Astrocyte (in vitro differentiated cells and primary cell): ENCODE measurements at places on chromosomes 3 and 15.

DNA sequence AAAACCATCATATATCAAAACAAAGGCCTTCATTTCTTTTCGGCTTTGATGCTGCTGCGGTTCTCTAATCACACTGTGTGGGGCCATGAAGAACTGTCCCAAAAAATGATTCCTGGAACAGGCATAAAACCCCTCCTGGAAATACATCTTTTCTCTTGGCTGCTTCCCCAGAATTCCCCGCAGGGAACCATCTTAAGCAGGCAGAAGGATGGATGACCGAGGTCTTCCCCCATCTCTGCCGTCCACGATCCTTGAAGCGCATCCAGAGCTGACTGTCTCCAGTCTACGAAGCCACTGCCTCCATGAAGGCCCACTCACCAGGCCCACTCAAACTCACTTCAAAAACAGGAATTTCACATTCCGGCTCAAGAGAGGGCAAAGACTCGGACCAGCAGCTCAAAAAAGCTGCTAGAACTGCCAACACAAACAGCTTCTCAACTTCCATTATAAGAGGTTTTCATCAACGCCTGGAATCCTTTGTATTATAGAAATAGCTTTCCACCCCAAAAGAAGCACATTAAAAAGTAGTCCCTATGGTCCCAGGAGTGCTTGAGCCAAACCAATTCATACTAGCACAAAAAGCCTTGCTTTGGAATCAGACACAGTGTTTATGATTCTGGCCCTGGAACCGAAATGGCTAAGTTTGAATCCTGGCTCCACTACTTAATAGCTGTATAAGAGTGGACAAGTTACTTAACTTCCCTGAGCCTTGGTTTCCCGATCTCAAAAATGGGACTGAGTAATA, 487.5 kb upstream of the WNT5A start:
- no peak for DNase-seq

GRCh38 chr3:4401441-4401840, 65.6 kb downstream of the SUMF1 start:
- no peak for DNase-seq

DNA sequence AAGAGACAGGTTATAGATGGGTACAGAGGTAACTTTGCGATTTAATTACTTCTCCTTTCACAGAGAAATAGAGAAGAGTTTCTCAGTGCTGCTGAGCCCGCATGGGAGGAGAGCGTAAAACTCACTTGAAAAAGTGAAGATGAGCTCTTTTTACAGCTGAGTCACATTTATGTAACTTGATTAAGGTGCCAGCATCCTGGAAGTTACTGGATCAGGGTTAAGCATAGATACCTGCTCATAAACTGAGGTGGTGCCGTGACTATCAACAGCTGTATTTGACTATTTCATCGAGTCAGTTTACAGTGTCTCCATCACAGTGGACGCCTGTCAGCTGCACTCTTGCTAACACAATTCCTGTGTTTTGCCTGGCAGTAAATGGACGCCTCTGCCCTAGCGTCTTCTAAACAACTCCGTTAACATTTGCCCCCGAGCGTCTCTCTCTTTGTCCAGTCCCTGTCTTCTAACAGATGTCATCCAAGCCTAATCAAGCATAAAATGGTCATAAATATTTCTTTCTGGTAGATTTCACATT, 414.6 kb downstream of the FOXP1 start:
- peak; percentile 18 for DNase-seq

DNA sequence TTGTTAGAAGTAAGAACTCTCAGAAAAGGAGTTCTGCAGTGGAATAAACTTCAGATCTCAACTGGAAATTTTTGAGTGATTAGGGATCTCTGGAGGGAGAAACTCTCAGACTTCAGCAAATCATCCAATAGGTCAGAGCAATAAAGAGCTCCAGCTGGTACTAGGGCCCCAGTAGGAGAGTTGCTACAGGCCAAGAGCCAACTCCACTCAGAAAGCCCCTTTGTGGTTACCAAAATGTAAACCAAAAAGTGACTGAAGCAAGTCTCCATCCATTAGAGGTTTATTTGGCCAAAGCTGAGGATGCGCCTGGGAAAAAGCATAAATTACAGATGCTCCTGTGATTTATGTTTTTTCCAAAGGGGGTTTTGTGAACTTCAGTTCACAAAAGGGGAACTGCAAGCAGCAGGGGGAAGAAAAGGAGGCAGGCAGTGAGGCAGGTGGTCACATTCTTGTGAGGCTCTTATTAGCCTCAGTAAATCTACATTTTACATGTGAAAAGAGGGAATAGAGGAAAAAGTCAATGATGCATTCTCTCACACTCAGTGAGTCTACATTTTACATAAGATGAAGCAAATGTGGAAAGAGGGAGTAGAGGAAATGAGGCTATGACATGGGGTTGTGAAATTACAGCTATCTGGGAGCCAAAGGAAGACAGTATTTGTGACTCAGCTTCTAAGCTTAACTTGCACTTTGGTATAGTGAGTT, 92.4 kb upstream of the DAZL start:
- DNase-seq, result no peak

DNA sequence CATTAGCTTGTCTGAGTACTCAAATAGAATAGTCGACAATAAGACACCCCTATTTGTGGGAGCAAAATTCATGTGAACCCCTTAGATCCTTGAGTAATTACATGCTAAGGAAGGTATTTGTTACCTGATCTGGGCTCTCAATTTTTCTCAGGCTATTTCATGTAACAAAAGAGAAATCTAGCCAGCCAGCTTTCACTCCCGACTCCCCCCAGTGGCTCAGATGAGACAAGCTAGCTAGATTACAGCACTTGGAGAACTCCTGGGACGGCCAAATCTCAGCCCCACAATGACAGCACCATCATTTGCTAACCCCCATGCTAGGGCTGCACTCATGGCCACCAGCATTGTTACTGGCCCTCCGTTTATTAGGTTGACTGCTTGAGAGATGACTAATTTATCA, 41.3 kb downstream of the GLDN start:
- peak; percentile 20 for DNase-seq
